Diencephalon (tissue), 1 donor: ENCODE measurements at places on chromosomes 5 and 9. TPM values are rescaled to one million over a fixed set of nuclear protein-coding genes. Genes with fewer than 3 reads are reported as not detected.

CLIC3 gene
- not detected for total RNA-seq

FOXD4L4 gene
- total RNA-seq, result 1.4 TPM

PCDHGC5 gene
- total RNA-seq, result 9.5 TPM

TRPM3 gene
- 36.4 TPM for total RNA-seq

OMD gene
- 1.6 TPM for total RNA-seq

PTTG1 gene
- total RNA-seq, result 28.8 TPM

LRRC19 gene
- not detected for total RNA-seq

FAM78A gene
- 2.5 TPM for total RNA-seq

PRDM9 gene
- total RNA-seq, result not detected

LCN1 gene
- not detected for total RNA-seq

ENG gene
- total RNA-seq, result 1.8 TPM

ACTBL2 gene
- total RNA-seq, result not detected

ECPAS gene
- 125 TPM for total RNA-seq

GPSM1 gene
- 62.5 TPM for total RNA-seq

PCDHGB5 gene
- 24.0 TPM for total RNA-seq

NINJ1 gene
- 12.0 TPM for total RNA-seq

TUSC1 gene
- 11.5 TPM for total RNA-seq

UNC5A gene
- total RNA-seq, result 7.2 TPM

PCDHA9 gene
- total RNA-seq, result 11.3 TPM

CBY3 gene
- total RNA-seq, result 0.46 TPM

P4HA2 gene
- 14.5 TPM for total RNA-seq

CD72 gene
- total RNA-seq, result 0.46 TPM

IRX1 gene
- total RNA-seq, result 12.7 TPM

TMEM174 gene
- not detected for total RNA-seq
